ENCODE measurements at places on chromosomes 2 and 18.

- DNase-seq: no peak
Observed at GRCh38 chr2:176455816-176456291, 186.6 kb downstream of the MTX2 start.

- no peak for DNase-seq
Observed at GRCh38 chr2:121519732-121520640, 10.7 kb upstream of the RNU4ATAC start.

- no peak for DNase-seq
Observed at GRCh38 chr2:207337234-207338219, 171.8 kb upstream of the KLF7 start.

DNA sequence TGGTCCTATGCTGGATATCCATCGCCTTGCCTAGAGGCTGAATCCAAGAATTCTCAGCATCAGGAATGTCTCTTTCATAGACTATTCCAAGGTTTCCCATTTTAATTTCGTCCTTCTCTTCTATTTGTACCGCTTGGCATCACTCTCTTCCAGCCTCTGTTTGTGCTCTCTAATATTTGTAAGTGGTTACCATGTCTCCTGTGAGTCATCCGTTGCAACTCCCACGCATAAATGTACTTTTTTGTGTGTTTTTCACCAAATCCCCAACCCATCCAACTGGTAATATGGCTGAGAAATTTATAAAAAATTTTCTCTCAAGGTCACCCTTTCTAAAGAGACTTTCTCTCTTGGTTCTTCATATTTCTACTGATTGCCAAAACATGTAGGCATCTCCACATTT lies 21.8 kb downstream of the COLEC12 start:
- DNase-seq: no peak

- no peak for DNase-seq
Observed at GRCh38 chr18:75264195-75264594, 53.6 kb downstream of the TSHZ1 start.

GRCh38 chr2:191045141-191045540 lies 31.2 kb upstream of the STAT1 start:
- DNase-seq: no peak

- DNase-seq: no peak
Observed at GRCh38 chr2:65275141-65275915, 47.7 kb downstream of the ACTR2 start.

- no peak for DNase-seq
Observed at GRCh38 chr2:223854741-223855140, 17.4 kb upstream of the AP1S3 start.

GRCh38 chr2:241894056-241894641 lies 24.6 kb downstream of the RTP5 start:
- no peak for DNase-seq

- no peak for DNase-seq
Observed at GRCh38 chr2:6827566-6828298, 38.0 kb downstream of the CMPK2 start.

DNA sequence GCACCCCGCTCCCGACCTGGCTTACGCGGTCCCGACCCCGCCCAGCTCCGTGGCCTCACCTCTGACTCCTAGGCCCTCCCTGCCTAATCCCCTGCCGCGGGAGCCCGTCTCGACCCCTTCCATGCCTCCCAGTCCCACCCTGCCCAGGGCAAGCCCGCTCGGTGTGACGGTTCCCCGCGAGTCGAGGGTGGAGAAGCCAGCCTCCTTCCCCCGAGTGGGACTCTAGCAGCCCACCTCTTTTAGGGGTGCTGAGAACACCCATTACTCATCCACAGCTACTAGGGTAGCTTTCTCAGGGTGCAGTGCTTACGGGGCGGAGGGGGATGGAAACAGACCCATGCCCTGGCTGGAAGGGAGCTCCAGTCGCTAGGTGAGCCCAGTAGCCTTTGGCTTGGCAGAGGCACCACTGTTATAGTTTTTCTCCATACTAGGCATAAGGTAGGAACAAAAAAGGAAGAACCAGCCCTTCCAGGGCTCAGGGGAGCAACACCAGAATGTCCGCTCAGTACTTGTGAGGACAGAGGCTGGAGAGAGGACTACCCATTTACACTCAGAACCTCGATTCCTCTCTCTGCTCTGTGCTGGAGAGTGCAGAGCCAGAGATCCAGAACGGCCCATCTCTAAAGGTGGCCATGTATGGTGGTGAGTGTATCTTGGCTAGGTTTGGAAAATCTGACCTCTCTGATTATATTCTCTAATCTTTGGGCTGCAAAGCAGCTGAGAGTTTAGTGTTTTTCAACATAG lies 606 bp downstream of the AGBL5 start:
- DNase-seq: no peak

GRCh38 chr2:66443186-66443978 lies 8.5 kb downstream of the MEIS1 start:
- DNase-seq: no peak

DNA sequence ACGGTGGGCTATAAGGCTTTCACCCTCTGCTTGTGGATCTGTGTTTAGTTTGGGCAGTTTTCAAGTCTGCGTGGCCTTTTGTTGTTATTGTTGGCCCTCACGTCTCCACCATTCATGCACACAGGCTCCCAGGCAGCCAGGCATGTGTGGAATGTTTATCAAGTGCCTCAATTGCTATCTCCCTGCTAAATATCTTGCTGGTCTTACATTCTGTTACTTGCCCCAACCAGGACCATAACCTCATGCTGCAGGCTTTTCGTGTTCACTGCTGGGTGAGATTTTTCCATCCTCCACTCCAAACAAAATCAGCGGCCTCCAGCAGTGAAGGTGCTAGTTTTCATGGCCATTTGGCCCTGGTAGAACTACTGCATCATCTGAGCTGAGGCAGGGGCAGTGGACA lies 63.0 kb upstream of the DSC1 start:
- DNase-seq: no peak

GRCh38 chr2:236107942-236108625 lies 60.1 kb downstream of the GBX2 start:
- no peak for DNase-seq

DNA sequence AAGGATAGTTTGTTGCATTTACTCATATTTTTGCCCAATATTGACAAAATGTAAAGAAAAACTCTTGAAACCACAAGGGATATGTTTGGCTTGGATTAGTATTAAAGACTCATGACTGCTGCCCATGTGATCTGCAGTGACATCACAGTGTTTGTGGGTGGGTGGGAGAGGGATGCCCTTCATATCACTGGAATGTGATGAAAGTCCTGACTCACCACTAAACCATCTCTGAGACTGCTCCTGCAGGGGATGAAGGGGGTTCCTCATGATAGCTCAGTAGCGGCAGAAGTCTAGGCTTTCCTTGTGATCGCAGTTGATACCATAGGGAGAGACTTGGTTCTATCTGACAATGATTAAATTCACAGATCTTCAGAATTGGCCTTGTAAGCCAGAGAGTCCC lies 451.2 kb downstream of the CNTNAP5 start:
- DNase-seq: no peak

DNA sequence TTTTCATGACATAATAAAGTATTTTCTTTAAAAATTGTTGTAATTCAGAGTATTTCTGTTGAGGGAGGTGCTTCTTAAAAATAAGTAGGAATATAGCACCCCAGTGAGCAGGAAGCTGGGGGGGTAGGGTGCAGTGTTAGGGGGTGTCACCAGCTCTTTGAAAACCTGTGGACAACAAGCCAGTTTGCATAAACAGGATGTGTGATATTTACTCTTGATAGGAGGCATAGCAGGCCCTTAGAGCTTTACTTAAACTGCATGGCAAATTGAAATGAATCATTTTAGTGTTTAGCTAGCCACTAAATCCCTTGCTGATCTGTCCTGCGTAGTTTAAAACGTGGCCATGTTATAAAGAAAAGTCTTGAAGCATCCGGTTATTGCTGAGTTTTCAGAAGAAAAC lies 8.4 kb downstream of the TGIF1 start:
- no peak for DNase-seq

GRCh38 chr2:198004921-198005829 lies 200.8 kb downstream of the PLCL1 start:
- DNase-seq: peak; percentile 53

GRCh38 chr2:211722928-211723327 lies 815.7 kb downstream of the ERBB4 start:
- DNase-seq: no peak

DNA sequence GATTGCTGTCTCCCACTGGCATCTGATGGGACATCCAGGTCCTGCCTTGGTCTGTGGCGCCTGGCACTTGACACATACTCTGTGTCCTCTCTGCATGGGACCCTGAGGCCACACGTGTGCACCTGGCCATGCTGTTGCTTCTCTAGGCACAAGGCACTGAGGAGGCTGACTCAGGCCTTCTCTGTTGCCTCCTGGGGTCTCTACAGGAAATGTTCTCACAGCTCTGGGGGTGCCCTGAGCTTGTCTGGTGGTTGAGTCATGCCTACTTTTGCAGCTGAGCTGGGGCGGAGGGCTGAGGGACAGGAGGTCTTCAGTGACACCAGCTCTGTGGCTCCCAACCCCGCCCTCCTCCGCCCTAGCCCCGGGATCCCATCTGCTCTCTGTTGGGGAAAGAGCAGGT lies 207.0 kb upstream of the HS6ST1 start:
- no peak for DNase-seq

DNA sequence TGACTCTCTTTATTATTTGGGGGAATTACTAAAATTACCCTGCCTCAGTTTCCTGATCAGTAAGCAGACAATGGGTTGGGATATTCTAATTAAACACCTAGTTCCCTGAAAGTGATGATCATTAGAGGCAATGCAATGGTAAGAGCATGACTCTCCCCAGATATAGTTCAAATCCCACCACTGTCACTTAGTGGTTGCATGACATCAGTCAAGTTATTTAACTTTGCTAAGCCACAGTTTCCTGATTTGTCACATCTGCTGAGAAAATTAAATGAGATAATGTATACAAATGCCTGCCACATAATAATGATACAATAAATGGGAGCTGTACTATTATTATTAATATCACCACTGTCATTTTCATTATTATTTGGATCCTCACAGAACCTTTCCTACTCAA lies 29.9 kb downstream of the ZEB2 start:
- DNase-seq: peak; percentile 40

- DNase-seq: no peak
Observed at GRCh38 chr18:37426586-37426985, 139.0 kb downstream of the CELF4 start.

DNA sequence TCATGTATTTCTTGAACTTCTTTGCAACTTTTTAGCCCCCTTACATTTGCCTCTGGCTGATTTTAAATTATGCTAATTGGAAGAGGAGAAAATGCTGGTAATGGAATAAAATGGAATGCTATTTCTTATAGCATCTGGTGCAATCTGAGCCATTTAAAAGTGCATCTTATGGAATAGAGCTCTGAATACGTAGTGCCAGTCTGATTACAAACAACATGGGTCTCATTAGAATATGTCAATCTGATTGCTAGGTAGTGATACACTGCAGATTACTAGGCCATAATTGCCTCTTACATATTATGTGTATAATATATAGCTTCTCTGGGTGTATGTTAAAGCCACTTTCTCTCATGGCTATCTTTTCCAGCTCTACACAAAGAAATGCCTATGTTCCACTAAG lies 159.1 kb downstream of the EPHA4 start:
- no peak for DNase-seq

DNA sequence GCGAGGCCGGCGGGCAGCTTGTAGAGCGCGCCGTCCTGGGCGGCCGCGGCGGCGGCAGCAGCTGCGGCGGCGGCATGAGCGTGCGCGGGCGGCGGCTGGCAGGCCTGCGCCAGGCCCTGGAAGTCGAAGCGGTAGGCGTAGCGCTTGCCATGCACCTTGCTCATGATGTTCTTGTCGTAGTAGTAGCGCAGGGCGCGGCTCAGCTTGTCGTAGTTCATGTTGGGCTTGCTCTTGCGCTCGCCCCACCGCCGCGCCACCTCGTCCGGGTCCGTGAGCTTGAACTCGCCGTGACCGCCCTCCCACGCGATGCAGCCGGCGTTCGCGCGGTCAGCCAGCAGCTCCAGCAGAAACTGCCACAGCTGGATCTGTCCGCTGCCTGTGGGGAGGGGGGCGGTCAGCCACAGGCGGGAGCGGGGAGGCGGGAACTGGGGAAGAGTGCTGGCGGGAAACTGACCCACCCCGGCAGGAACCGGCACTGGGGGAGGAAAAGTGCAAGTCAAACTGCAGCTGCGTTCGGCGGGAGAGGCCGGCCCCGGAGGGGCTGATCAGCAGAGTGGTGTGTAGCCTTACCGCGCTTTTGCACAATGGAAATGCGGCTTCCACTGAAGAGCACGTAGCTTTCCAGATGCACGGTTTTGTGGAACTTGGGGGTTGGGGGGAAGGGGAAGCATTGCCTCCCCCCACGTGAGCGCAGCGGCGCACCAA lies 3.0 kb downstream of the FEV start:
- no peak for DNase-seq

DNA sequence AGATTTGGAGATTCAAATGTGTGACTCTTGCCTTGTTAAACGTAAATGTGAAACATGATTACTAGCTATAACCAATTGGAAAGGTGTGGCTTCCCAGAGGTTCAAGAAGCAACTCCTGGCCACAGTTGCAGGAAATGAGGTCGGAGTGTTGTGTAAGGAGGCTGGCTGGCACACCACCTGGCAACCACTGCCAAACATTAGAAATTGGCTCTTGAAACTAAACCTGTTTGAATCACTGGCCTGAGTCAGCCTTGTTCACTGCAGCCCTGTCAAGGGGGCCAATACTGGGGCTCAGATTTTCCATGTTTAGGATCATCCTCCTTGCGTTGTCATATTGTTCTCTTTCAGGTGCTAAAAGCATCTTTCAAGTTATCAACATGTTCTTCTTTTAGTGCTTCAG lies 206.3 kb downstream of the ARL6IP6 start:
- no peak for DNase-seq

- no peak for DNase-seq
Observed at GRCh38 chr2:219406861-219407230, 11.3 kb upstream of the DES start.

GRCh38 chr2:118425191-118425590 lies 336.9 kb downstream of the INSIG2 start:
- DNase-seq: no peak
